Fibroblast of skin of left quadriceps (primary cell): ENCODE measurements at places on chromosomes 2 and 18.
A peak's percentile ranks its signal among the peaks of the same experiment; 100 is the strongest.

DNA sequence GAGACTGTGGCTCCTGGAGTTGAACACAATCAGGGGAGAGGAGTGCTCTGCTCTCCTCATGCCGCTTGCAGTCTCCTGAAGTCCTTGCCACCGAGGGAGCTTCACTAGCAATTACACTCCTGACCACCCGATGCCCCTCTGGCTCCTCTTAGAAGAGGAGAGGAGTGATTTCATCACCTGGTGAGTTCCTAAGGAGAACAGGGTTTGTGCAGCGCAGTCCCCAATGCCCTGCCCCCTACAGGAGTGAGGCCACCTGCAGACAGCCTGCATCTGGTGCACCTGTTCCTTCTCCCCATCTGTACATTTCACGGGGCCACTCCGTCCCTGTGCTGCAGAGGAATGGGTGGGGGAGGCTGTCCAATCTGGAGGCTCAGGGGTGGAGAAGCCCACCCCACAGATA lies 267.2 kb downstream of the HRH4 start:
- DNase-seq = no peak

DNA sequence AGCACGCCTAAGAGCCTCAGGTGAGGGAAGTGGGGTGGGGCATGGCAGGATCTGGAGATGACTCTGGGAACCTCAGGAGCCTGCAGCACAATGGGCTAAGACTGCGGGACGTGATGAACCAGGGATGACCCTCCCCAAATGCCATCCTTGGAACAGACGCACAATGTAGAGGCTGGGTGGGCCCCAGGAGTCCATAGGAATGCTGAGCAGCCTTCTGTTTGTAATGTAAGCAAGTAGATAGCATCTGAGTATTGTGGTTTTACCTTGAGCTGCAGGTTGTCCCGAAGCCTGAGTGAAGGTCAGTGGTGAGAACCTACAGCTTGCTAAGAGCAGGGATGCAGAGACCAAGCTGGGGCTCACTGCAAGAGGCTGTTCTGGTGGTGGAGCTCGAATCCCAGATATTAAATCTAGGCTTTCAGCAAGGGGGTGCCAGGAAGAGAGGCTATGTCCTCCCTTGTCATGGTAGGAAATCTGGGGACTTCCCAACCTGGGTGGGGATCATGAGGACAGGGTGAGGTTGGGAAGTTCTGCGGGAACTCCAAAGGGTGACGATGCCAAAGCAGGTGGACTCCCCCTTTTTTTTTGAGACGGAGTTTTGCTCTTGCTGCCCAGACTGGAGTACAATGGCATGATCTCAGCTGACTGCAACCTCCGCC lies 5.8 kb downstream of the SCTR start:
- DNase-seq = no peak

DNA sequence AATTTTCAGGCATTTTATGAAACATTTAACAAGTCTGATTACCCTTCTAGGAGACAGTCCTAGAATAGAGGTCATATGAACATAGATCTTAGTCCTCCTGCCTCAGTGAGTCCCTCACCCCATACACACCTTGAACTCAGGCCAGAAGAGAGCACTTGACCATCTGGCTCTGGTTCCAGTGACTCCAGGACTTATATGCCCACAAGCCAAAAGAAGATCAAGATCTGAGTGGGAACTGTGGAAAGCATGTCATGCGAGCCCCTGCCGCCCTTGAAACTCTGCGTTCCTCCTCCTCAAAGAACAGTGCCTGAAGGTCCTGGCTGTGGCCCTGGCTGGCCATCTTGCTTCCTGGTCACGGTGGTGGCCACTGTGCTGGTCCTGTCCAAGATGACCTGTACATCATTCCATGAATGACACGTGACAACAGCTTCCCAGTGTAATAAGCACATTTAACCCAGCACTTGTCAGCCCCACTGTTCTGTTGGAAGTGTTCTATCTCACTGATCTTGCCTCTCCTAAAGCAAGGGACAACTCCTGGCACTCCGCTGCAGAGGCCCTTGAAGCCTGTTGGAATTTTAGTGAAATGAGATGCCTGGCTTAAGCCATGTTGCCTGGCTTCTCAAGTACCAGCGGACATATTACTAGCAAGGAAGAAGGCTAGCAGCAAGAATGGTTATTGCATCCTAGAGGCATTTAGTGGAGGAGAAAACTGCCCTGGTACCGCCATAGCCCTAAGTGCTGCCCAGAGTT lies 17.6 kb downstream of the TTC32 start:
- no peak for DNase-seq

DNA sequence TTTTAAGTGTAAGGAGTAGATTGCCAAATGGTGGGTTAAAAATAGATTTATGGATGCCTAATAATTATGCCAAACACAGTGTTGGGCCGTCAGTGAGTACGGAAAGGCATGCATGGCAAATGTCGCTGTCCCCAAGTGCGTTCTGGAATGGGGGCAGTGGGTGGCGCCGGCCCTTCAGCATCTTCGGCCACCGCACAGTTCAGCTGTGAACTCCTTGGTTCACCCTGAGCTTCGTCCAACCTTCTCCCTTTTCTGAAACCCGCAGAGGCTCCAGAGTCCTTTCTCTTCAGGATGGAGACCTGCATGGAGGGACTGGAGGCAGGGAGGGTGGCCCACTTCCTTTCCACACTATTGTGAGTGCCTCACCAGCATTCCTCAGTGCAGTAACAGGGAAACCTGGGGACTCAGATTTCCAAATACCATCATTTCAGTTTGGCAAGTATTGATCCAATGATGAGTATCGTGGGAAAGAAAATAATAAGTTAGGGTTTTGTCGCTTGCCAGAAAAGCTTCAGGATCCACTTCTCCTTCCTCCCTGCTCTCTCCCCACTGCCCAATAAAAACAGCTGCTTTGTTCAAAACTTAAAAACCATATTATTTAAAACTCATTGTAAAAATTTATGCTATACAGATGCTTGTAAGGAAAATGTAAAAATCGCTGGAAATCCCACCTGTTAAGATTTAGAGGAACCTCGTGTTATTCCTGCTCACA lies 74.6 kb upstream of the TXNDC2 start:
- no peak for DNase-seq

DNA sequence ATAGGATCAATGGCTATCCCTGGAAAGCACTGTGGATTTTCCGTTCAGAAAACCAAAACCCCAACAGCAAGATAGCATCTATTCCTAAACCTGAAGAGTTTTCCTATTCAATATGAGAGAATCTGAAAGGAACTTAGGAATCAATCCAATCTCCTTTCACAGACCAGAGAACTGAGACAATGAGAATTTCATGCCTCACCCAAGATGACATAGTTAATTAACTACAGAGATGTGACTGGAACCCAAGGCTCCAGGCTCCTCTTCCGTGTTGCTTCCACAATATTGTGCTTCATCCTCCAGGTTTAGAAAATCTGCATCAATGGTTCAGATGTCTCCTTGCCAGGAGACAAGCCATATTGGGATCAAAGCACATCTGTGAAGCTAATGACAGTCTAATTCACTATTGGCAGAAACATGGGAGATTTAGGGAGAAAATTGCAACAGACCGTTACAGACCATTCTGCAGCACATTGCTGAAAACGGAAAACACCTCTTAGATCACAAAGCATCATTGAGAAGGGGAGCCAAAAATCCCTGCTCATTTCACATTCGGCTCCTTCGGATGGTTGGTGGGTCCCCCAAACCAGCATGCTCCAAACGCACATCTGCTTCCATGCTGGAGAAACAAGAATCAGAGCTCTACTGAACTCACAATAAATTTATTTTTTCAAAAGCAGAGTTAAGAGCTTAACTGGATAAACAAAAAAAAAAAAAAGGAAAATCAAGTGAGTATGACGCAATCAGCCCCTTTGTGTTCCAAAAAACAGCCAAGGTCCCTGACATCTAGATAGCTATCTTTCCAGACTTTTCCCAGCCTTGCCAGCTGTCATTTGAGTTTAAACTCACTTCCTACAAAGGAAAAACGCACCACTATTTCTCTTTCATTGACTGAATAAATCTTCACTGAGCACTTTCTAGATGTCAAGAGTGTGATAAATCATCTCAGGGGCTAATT lies 290.3 kb downstream of the C1D start:
- DNase-seq = no peak

- DNase-seq = no peak
Measured at GRCh38 chr2:122939796-122940195, 1085.3 kb upstream of the CNTNAP5 start.

- DNase-seq = no peak
Measured at GRCh38 chr2:27029051-27029450, 3.7 kb upstream of the TMEM214 start.

- no peak for DNase-seq
Measured at GRCh38 chr2:72951303-72952095, 34.2 kb downstream of the EMX1 start.

- DNase-seq = no peak
Measured at GRCh38 chr2:239101807-239102206, 253.9 kb downstream of the TWIST2 start.

DNA sequence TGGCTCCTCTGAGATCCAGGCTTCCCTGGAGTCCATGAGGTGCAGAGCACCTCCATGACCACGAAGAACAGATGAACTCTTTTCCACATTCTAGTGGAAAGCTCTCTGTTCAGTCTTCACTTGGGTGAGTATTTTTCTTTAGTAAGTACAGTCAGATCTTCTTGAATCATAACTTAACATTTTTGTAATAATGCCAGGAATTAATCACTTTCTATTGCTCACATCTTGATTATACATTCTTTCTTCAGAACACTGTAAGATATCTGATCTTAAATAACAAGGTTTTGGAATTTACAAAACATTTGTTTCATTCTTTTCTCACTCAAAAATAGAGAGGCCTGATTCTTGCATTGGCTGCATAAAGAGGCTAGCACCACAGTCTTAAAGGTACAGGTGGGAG lies 45.4 kb upstream of the RND3 start:
- peak; percentile 77 for DNase-seq

GRCh38 chr2:42752314-42752713 lies 11.6 kb downstream of the OXER1 start:
- DNase-seq = no peak

GRCh38 chr2:207416111-207416510 lies 113.7 kb upstream of the CREB1 start:
- DNase-seq = no peak

DNA sequence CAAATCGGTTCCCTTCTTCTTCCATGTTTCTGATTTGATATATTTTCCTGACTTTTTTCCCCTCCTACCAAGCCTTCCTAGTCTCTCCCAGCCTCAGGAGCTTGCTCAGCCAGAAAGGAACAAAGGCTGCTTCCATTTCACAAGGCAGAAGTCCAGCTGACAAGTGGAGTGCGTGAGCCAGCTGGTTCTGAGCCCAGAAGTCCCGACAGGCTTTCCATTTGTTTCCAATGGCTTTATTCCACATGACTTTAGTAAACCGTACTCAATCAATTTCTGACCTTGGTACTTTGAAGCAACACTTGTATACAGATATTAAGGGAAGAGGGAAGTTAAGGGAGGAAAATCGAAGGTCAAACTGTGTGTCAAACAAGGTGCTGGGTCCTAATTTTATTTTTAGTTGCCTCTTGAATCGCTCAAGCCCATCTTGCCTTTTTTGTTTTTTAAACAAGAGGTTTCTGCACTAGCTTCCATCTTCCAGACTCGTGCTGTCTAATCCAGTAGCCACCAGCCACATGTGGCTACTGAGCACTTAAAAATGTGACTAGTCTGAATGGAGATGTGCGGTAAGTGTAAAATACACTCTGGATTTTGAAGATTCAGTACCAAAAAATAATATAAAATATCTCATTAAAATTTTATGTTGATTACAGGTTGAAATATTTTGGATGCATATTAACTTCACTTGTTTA lies 36.2 kb downstream of the WIPF1 start:
- no peak for DNase-seq

DNA sequence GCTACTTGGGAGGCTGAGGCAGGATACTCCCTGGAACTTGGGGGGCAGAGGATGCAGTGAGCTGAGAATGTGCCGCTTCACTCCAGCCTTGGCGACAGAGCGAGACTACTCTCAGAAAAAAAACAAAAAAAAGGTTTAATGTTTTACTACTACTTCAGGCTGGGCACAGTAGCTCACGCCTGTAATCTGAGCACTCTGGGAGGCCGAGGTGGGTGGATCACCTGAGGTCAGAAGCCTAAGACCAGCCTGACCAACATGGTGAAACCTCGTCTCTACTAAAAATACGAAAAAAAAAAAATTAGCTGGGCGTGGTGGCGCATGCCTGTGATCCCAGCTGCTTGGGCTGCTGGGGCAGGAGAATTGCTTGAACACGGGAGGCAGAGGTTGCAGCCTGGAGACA lies 75.7 kb upstream of the ATIC start:
- no peak for DNase-seq

- no peak for DNase-seq
Measured at GRCh38 chr18:32049393-32050171, 31.0 kb downstream of the RNF125 start.

DNA sequence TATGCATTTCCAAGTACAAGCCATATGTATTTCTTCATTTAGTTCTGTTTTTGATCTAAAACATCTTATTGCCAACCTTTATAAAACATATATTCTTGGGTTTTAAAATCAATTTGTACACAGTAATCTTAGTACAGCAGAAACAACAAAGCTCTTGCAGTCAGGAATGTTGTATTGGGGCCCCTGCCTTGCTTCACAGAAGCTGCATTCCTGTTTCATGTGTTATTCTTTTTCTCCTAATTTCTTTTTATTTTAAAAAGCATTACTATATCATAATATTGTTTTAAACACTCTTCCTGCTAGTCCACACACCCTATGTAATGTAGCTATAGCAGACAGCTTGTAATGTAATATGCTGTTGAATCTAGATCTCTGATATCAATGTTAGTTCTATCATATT lies 24.0 kb downstream of the SERPINB7 start:
- no peak for DNase-seq

DNA sequence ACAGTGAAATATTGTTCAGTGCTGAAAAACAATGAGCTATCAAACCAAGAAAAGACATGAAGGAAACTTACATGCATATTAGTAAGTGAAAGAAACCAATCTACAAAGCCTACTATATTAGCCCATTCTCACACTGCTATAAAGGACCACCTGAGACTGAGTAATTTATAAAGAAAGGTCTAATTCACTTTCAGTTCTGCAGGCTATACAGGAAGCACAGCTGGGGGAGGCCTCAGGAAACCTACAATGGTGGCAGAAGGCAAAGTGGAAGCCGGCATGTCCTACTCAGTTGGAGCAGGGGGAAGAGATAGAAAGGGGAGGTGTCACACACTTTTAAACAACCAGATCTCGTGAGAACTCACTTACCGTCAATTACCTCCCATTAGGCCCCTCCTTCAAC lies 232.1 kb downstream of the TMX3 start:
- DNase-seq = no peak

DNA sequence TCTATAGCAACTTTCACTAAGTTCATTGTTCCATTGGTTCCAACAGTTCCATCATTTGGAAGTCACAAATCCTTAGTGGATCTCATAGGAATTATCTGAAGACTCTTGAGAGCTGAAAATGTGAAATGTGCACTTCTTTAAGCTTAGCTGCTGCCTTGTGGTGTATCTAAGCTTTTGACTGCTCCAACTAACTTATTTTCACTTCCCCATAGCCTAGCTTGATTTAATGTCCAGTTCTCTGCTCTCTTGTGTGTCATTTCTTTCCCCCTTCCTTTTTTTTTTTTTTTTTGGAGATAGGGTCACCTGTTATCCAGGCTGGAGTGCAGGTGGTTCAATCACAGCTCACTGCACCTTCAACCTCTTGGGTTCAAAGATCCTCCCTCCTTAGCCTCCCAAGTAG lies 34.9 kb upstream of the CD302 start:
- DNase-seq = no peak
